ENCODE measurements at places on chromosomes 4 and X.

- DNase-seq: no peak
These were observed 11.1 kb upstream of the LRAT start for GRCh38 chr4:154732669-154733068.

DNA sequence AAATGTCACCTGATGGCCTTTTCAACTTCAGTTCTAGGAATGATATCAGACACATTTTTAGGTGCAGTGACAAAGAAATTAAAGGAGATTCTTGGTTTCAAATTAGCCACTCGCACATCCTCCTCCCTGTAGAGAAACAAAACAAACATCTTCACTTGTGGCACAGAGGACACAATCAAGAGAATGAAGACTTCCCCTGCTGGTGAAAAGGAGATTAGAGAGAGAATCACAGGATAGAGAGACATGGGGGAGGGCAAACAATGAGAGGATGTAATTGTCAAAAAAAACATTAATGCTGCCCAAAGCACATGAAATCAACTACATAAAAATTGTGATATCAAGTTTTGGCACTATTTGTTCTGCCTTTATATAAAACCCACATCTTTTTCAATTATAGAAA is 34.5 kb downstream of the ACE2 start:
- no peak for DNase-seq

DNA sequence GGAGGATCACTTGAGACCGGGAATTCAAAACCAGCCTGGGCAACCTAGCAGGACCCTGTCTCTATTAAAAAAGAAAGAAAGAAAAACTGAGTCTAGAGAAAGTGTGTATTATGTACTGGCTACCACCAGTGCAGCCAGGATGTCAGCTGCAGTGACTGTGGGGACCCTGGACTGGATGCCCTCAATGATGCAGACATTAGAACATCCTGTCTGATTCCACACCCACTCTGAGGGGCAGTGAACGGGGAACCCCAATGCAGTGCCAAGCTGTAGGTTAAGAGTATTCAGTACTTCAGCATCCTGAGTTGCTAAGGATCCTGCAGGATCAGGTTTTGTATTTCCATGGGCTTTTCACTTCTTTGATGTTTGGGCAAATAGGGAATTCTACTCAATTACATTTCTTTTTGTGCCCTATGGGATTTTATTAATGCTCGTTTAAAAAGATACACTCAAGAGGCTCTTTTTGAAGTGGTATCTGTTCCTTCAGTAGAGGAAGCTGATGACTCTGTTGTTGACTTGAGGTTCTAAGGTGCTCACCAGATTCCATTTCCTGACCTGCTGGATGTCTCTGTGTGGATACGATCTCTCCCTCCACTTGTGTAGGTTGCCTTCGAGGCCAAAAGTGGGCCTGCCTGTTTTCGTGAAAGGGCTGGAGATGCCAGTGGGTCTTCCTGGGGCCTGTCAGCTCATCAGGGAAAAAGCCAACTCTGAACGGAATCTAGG is 85.9 kb upstream of the CLCN4 start:
- no peak for DNase-seq

GRCh38 chr4:179353786-179354185 is 1911.5 kb upstream of the AGA start:
- DNase-seq: no peak

DNA sequence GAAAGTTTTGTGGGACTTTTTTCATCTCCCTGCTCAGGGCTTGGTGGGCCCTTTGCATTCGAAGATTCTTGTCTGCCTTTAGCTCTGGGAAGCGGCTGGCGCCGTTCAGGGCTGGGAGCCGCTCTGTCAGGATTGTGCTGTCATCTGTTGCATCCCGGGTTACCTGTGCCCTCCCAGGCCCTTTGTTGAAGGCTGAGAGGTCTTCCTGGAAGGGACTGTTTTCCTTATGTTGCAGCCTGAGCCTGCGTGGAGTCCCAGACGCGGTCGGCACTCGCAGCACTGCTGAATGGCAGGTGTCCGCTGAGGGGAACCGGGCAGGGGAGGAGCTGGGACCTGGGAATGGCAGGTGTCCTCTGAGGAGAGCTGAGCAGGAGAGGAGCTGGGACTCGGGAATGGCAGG is 15.9 kb downstream of the RGS12 start:
- no peak for DNase-seq

DNA sequence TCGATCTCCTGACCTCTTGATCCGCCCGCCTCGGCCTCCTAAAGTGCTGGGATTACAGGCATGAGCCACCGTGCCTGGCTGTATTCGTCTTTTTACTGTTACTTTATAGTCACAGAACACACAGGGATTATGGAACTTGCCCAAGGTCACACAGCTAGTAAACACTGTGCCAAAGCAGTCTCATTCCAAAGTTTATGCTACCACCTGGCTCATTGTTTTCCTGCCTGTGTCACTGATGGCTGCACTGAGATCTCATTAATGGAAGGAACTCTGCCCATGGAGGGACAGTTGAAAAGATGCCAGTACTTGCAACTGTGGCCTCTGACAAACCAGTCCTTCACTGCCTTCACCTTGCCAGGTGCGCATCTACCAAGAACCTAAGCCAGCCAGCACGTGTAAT is 517.7 kb downstream of the BCOR start:
- no peak for DNase-seq

- no peak for DNase-seq
These were observed 332.4 kb downstream of the ARHGAP24 start for GRCh38 chr4:85807247-85807950.

- DNase-seq: no peak
These were observed 395.7 kb downstream of the DTHD1 start for GRCh38 chr4:36677112-36677511.

DNA sequence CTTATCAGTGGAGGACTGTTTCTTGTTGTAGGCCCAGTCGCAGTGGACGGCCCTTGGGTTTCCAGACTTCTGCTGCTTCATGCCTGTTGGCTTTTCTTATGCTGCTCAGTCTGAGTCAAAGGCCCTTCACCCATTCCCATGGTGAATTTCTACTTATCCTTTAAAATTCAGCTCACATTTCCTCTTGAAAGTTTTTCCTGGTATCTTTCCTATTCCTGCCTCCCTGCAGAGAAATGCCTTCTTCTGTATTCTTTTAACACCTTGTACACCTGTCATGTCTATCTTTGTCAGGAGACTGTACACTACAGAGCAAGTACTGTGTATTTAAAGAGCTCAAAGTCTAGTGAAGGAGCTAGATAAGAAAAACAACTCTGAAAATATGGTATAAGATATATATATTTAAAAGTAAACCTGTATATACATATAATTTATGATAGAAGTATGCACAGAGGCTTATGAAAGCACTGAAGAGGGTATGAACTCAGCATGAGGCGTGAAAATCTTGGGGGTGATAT is 22.0 kb downstream of the NPNT start:
- DNase-seq: no peak

GRCh38 chrX:14872355-14872754 is 514 bp downstream of the FANCB start:
- no peak for DNase-seq

GRCh38 chr4:83771113-83771705 is 235.3 kb downstream of the GPAT3 start:
- no peak for DNase-seq

DNA sequence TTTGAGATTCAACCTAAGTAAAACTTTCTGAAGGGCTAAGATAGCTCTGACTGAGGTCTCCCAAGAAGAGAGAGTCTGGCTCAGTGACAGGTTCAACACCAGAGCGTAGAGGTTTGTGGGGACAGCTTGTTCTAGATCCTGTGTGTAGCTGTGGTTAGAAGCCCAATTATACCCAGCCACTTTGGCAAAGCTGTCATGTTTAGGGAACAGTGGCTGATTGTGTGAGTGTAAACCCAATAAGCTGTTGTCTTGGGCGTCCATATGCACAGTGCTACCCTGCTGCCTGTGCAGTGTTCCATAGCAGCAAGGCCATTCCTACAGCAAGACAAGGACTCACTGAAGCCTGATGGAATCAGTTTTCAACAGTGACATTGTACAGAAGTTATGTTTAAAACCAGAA is 11.2 kb upstream of the SCRG1 start:
- no peak for DNase-seq

GRCh38 chrX:131634900-131635299 is 91.0 kb downstream of the OR13H1 start:
- DNase-seq: no peak

DNA sequence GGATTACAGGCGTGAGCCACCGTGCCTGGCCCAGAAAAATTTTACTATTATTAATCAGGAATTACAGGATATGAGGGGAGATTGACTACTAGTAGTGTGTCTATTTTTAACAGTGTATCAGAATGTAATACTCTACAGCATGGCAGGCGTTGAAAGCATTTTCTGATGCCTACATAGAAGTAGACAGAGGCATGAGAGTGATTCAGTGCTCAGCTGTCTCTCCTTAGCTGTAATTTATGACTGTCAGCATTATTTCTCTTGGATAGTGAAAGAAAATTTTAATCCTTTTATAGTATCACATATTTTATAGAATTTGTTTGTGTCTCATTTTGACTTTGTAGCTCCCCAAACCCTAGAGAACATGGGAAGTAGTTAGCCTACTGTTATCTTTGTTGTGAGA is 20.7 kb downstream of the ARHGAP24 start:
- DNase-seq: no peak

DNA sequence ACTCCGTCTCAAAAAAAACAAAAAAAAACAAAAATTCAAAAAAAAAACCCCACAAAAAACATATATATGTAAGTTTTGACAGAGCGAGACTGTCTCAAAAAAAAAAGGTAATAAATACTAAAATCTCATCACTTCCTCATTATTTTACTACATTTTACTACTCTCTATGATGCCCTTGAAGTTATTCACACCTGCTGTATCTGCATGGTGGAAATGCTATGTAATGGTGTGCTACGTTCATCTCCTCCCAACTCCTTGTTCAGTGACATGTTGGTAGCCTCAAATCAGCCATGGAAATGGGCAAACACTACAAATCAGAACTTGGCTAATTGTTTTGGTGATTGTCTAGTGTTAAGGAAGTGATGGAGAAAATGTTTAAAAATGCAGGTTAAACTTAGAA is 11.8 kb downstream of the RPS4X start:
- DNase-seq: no peak

DNA sequence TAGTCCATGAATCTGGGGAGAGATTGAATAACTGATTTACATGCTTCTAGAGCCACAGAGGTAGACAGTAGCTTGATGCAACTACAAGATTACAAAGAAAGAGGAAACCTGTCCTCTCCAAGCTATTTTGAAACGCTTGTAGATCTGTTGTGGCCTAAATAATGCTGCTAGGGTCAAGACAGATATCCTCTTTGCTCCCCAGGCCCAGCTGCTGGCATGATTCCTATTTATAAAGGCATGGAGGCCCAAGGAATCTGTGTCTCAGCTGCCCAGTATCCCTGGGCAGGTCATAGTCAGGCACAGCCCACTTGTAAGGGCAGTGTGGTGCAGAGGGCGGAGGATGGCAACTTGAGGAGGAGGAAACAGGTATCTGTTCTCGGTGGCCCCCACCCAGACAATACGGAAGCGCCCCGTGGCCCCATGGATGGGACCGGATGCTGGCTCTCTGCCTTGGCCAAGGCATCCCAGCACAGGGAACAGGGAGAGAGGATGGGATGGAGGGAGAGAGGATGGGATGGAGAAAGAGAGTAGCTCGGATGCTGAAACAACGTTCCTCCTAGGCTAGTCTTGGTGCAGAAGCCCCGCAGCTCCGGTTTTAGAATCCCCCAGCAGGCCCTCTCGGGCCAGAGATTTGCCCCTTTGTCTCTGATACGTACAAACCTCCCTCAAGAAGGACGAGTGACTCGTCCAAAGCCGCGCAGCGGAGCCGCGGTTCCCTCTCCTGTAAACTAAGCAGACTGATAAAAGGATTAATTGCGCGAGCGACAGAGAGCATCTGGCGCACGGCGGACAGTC is 767 bp upstream of the SMIM20 start:
- DNase-seq: no peak

GRCh38 chr4:138775489-138775888 is 240.1 kb upstream of the NOCT start:
- no peak for DNase-seq

DNA sequence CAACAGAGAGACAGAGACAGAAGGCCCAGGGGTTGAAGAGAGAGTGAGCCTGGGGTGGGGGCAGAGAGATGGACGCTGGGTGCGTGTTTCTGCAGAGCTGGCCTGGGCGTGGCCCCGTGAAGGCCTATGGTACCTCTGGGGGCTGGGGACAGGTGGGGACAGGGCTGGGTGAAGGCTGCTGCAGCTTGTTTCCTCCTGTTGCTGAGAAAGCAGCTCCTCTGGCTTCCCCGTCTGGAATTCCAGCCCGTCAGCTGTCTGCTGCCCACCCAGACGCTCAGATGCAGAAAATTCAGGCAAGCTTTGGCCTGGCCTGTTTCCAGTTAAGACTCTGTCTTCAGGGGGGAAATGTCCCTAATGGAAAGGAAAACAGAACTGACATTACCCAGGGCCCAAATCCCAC is 76.8 kb upstream of the PSAPL1 start:
- no peak for DNase-seq

GRCh38 chr4:107683873-107684272 is 36.2 kb downstream of the PAPSS1 start:
- no peak for DNase-seq

- no peak for DNase-seq
These were observed 29.9 kb downstream of the DKK2 start for GRCh38 chr4:107006218-107006617.

DNA sequence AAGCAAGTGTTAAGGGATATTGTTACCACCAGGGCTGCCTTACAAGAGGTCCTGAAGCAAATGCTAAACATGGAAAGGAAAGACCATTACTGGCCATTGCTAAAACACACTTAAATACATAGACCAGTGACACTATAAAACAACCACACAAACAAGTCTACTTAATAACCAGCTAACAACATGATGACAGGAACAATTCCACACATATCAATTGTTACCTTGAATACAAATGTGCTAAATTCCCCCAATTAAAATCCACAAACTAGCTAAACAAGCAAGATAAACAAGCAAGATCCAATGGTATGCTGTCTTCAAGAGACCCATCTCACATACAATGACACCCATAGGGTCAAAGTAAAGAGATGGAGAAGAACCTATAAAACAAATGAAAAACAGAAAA is 20.5 kb upstream of the MAGEA8 start:
- no peak for DNase-seq

DNA sequence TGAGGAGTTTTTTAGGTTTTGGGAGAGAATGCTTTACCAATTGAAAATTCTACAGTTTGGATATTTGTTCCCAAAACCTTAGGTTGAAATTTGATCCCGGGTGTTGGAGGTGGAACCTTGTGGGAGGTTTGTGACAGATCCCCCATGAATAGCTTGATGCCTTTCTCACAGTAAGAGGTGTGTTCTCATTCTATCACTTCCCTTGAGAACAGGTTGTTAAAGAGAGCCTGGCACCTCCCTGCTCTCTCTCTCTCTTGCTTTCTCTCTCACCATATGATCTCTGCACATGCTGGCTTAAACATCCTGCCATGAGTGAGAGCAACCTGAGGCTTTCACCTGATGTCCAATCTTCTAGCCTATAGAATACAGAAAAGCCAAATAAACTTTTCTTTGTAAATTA is 1475.5 kb upstream of the AGA start:
- no peak for DNase-seq

DNA sequence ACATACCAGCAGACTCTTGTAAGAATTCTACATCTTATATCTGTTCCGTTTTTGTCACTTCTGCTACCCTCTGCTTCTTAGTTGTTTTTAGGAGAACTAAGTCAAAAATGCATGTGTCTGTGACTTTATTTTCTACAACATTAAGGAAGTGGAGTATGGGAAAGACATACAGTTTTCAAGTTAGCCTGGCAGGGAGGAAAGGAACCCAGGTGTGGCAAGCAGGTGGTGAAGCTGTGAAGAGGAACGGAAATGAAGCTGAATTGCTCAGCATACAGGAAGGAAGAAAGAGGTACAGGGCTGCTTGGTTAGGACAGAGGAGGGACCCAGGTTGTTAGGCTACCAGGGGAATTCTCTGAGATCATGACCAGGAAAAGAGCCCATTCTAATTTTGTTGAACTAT is 9.4 kb downstream of the GPRIN3 start:
- DNase-seq: no peak

- DNase-seq: no peak
These were observed 15.9 kb downstream of the RTL9 start for GRCh38 chrX:110374559-110374958.

Measured in stimulated activated CD4-positive, alpha-beta T cell treated with anti-CD3 and anti-CD28 coated beads, TNF-alpha, amount 100 ng/mL, for 1 hour (primary cell).